ENCODE measurements at places on chromosomes 2 and 18. TPM values are rescaled to one million over a fixed set of nuclear protein-coding genes. Genes with fewer than 3 reads are reported as not detected.

Gene LIMS4
- total RNA-seq = not detected

Gene EN1
- not detected for total RNA-seq

Gene ALPP
- total RNA-seq = not detected

Gene TMEM247
- not detected for total RNA-seq

Gene PJVK
- total RNA-seq = 0.64 TPM

Gene DCC
- not detected for total RNA-seq

Gene RESP18
- not detected for total RNA-seq

Gene YWHAQ
- 587 TPM for total RNA-seq

Gene MYOM1
- total RNA-seq = 0.17 TPM

Gene GPR55
- 0.49 TPM for total RNA-seq

Gene ANKRD29
- 0.17 TPM for total RNA-seq

Gene AOX1
- 0.14 TPM for total RNA-seq

Gene GPR35
- 1.5 TPM for total RNA-seq

Gene RFTN2
- total RNA-seq = not detected

Gene ITGB6
- 17.4 TPM for total RNA-seq

Gene SLC16A14
- 5.5 TPM for total RNA-seq

Gene SCN3A
- 0.24 TPM for total RNA-seq

Gene GALNT3
- total RNA-seq = 0.43 TPM

Gene TNFRSF11A
- total RNA-seq = 1.3 TPM

Gene TTC21B
- total RNA-seq = 8.6 TPM

Gene IL1B
- not detected for total RNA-seq

Gene CMPK2
- 10.7 TPM for total RNA-seq

Gene ARHGAP15
- not detected for total RNA-seq

Gene CRYBA2
- not detected for total RNA-seq

Gene SPC25
- total RNA-seq = 52.0 TPM

Gene UGT1A10
- total RNA-seq = not detected

Gene POU3F3
- total RNA-seq = 57.1 TPM

Gene CIB4
- not detected for total RNA-seq

Gene NEUROD1
- not detected for total RNA-seq

All from Caki2 (cell line).